ENCODE measurements at places on chromosomes 7 and 10.

DNA sequence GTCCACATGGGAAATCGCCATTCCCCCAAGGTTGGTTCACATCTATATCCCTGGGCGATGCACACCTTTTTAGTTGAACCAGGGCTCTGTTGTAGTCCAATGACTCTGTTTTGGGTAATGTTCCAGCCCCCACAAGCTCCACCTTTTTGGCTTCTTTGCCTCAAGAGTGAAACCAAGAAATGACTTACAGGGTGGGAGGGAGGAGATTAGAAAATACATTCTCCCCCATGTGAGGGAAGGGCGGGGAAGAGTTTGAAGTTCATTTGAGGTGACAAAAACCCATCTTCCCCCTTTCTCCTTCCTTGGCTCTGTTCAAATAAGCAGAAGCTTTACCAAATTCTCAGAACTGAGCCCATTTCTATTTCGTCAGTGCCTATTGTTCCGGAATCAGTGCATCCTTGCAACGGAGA, 82.8 kb downstream of the GATA3 start:
- no peak for DNase-seq

DNA sequence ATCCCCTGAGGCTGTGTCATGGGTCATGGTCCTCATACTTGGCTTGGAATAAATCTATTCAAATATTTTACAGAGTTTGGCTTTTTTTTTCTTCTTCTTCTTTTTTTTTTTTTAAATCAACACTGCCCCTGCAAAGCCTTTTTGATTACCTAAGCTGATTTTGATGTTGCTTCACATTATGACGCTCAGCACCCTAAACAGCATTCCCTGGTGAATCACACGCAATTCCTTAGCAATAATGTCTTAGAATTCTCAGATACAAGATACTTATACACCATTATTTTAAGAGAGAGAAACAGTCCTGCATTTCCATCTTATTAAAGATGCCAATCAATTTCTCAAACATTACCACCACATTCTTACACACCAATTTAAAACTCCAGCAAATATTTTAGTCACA, 323.7 kb upstream of the IGFBP3 start:
- DNase-seq: no peak

DNA sequence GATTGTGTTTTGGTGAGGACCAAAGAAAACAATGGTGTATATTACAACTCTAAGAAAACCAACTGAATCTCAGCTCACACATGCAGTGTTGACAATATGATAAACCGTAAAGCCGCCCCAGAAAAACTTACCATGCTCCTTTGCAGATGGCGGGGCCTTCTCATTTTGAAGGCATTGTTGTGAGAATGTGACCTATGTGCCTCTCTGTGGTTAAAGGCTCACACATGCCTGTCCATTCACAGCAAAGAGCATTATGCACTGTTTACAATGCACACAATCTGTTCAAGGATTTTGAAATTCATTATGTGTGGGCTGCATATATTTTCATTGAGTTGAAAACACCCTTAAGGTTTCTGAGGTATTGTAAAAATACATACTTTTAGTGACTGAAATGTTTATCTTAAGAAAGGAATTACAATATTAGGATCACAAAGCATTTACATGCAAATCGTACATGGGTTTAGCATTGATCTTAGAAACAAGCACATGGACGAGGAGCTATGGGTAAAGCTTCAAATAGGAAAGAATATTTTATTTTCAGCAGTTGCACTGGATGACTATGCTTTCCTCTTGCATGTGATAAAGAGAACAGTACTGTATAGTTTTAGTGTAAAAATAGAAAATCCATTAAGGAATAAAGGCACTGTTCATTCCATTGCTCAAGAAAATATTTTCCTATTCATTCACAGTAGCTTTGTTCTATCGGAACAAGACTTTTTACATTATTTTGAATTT, 334.3 kb downstream of the ARL4A start:
- no peak for DNase-seq

DNA sequence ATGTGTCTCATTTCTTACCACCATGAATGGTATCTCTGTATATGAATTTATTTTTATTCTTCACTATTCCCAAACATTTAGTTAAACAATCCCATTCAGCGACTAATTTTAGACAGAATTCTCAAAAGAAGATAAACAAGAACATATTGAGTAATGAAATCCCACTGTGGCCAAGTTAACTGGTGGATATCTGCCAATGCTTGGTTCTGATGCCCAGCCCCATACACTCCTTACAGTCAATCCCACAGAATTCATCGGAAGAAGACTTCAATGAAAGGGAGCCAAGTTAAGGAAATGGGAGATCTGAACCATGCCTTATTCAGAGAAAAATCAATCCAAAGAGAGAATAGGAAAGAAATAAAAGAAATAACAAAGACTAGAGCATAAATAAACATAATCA, 518.0 kb downstream of the XPNPEP1 start:
- no peak for DNase-seq

DNA sequence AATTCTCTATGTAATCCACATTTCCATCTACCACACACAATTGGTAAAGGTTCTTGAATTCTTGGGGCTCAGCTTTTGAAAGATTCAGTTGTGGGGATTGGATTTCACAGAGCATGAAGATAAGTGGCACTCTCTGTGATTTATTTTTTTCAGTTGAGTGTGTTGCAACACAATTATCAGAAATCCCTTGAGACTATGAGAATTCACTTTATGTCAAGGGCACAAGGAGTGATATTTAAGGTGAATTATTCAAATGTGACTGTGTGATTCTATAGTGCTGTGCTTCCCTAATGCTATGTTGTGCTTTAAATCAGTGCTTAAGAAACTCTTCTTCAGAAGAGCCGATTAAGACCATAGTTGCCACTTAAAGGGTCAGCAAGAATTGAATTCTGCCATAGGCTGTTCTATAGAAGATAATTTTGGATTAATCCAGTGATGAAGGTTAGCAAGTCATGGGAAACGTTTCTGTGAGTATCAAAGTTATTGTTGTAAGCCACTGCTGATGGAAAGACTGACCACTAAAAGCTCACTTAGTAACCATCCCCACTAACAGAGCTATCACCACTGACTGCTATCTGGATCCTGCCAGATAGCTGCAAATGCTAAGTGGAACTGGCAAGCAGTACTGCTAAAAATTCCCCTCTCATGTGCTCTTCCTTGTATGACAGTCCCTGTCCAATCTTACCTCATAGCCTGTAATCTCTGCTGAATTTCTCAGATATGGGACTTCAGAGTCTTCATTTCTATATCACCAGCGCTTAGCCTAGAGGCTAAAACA, 134.0 kb upstream of the SEMA3D start:
- no peak for DNase-seq

DNA sequence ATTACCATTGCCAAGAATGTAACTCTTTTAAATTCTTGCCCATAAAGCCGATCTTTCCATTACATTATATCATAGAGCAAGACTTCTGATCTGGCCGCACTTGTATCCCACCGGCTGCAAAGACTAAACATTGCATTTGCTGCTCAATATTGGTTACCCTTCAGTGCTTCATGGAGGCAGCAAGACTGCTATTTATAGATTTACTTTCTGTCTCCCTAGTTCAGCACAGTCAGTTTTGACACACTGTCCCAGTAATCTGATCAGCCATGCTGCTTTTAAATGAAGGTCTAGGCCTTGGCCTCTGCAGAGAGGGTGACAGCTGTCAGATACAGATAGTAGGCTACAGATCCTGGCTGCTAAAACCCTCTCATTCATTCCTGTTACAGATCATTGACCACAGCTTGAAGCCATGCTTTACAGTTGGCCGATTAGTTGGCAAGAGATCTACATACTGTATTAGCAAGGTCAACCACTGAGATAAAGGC, 562.6 kb upstream of the GALNT17 start:
- no peak for DNase-seq

- DNase-seq: no peak
These were observed 81.0 kb downstream of the HGF start for GRCh38 chr7:81688622-81689411.

DNA sequence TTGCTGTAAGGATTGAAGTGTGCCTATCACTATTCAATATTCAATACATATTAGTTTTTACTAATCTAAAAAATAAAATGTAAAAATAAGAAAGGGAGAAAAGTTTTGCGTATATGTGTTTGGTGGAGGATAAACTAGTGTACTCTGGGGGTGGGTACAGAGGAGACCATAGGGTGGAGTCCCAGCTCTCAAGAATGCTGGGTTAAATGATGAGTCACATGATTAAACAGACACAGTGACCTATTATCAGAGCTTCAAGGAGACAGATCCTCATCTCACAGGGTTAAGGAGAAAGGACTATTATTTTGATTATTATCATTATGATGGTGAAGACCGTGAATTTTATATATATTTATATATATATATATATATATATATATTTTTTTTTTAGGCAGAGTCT, 77.5 kb downstream of the AFAP1L2 start:
- no peak for DNase-seq

GRCh38 chr10:11831520-11831951, 8.4 kb downstream of the PROSER2 start:
- no peak for DNase-seq

- DNase-seq: no peak
These were observed 83.1 kb downstream of the LRRN3 start for GRCh38 chr7:111173990-111174389.

DNA sequence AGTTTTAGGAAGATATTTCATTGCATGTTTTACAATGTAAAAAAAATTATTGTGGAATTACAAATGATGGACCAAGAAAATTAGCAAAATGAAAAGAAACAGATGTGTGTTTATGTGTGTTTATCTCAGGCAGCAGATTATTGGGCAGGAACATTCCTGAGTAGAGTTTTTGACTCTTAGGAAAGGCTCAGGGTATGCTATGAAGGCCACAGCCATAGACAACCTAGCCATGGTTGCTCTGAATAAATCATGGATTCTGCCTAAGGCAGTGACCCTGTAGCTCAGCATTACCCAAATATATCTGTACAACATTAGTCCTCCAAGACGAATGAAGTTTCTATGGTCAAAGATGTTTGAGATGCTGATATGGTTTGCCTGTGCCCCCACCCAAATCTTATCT, 298.3 kb downstream of the PTEN start:
- no peak for DNase-seq

DNA sequence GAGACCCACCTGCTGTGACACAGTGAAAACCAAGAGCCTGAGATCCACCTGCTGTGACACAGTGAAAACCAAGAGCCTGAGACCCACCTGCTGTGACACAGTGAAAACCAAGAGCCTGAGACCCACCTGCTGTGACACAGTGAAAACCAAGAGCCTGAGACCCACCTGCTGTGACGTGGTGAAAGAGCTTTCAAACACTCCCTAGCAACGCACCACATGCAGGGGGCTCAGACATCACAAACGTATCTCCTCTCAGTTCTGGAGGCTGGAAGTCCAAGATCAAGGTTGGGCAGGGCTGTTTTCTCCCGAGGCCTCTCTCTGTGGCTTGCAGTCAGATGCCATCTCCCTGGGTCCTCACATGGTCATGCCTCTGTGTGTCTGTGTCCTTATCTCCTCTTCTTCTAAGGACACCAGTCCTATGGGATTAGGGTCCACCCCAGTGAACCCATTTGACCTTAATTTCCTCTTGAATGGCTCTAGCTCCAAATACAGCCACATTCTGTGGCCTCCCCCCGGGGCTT, 43.8 kb downstream of the INSIG1 start:
- DNase-seq: no peak

- DNase-seq: no peak
These were observed 19.9 kb downstream of the WAC start for GRCh38 chr10:28552775-28553174.

DNA sequence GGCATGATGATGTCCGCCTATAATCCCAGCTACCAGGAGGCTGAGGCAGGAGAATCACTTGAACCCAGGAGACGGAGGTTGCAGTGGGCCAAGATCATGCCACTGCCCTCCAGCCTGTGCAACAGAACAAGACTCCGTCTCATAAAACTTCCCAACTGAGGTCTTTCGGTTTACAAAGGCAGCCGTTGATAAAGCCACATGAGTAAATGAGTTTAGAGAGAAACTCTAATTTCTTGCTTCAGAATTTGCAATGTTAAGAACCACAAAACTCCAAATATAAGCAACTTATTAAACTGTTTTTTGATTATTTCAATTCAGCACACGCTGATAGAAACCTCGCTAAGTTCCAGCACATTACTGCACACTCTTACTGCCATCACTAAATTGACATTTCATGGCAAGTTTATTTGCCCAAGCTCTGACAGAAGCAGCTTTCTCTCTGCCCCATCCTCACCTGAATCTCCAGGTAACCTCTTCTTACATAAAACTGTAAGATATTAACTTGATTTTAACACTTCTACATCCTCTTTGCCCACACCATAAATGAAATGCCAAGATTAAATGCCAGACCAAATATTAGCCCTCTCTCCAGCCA, 67.7 kb downstream of the FGFR2 start:
- no peak for DNase-seq

DNA sequence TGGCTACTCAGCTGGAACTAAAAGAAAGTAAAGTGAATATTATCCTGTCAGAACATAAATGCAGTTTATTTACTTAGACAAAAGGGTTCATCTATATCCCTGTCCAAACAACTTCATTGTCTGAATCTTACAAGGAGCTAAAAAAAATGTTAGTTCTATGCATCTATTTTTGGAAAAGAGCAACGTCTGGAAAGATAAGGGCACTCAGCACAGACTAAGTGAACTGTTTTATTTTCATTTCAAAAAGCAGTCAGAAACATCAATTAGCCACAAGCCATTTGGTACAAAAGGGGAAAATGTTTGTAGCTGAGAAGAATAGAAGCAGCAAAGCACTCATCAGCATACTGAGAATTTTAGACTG, 245.5 kb downstream of the FOXP2 start:
- no peak for DNase-seq

DNA sequence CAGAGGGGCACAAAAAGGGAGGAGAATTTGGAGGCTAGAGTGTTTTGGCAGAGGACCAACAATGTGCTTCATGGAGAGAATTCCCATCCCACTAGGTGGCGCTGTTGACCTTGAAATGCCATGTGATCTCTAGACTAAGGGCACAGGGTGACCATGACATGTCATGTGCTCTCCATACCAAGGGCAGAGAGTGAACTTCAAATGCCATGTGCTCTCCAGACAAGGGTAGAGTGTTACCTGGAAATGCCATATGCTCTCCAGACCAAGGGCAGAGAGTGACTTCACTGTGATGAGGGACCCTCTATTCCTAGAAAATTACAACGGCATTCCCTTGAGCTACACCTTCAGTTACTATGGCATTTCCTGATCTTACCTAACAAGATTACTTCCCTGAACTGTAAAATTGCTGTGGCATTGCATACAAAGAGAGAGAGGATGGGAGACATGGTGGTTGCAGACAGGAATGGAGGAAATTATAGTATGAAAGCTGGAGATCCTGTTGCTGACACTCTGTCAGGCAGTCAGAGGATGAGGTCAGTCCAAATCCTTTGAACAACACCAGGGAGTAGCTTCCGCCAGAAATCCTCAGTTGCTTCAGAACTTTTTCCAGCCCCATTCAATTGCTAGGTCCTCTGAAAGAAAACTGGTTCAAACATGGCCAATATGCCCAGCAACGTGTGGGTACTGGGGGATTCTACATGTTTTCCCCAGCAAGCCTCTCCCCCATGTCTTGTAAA, 60.9 kb upstream of the ACSM6 start:
- DNase-seq: no peak
